Epithelial cell of proximal tubule (primary cell): ENCODE measurements at places on chromosomes 16 and 17.

GRCh38 chr16:1127101-1127500, 25.8 kb upstream of the CACNA1H start:
- no peak for DNase-seq

DNA sequence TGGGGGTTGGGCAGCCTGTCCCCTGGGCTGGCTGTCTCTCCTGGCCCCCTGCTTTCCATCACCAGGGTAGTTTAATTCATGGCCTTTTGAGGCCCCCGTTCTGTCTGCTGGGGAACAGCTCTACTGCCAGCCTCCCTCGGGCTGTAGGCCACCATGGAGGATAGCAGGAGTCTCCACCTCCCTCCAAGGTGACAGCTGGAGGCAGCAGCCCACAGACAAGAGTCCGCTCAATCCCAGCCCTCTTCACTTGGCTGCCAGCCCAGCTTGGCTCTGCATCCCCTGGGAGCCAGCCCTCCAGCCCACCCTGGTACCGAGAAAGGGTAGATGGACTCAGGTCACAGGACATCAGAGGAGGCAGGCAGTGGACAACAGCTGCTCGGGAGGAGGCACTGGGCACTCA, 194.6 kb upstream of the SDK2 start:
- no peak for DNase-seq

GRCh38 chr17:60769327-60769726, 91.7 kb downstream of the BCAS3 start:
- no peak for DNase-seq

- no peak for DNase-seq
These were observed 824 bp upstream of the MPP2 start for GRCh38 chr17:43907998-43908721.

DNA sequence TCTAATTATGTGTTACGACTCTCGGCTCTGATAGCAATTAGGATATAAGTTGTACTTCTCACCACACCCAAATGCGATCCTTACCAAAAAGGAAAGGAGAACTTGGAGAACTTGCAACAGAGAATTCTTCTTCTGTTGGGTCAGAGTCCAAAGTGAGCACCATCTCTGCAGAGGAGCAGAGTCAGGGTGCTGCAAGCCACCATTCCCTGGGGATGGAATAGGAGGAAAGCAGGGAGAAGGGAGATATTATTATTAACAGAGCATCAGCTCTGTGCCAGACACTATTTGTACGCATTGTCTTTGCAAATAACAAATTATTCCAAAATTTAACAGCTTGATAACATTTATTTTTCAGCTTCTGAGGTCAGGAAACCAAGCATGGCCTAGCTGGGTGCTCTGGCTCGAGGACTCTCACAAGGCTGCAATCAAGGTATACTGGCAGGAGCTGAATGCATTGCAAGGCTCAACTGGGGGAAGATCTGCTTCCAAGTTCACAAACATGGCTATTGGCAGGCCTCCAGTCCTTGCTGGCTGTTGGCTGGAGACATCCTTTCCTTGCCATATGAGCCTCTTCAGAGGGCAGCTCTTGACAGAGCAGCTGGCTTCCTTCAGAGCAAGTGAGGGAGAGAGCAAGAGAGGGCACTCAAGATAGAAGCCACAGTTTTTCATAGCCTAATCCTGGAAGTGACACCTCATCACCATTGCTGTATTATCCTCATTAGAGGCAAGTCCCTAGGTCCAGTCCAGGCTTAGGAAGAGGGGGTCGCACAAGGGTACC, 296.2 kb upstream of the CDH5 start:
- no peak for DNase-seq

- no peak for DNase-seq
These were observed 86.8 kb downstream of the RPTOR start for GRCh38 chr17:80631142-80632045.

DNA sequence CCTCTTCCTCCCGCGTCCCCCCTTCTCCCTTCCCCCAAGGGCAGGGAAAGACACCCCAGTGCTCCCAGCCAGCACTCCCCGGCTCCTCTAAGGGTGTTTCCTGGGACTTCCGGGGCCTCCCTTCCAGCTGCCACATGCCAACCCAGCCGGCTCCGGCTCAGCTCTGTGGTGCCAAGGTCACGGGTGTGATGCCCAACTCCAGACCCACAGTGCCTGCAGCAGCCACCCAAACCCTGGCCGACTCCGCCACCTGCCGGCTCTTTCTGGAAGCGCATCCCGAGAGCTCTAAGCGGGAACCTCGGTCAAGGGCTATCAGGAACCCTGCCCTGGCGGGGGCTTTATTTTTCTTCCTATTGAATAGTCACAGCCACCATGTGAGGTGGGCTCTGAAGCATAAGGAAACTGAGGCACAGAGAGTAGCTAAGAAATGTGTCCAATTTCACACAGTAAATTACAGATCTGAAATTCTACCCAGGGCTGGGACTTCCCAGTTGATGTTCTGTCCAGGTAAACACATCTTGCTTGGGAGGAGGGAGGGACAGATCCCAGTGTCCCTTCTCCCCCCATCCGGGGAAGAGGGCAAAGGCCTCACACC, 3.3 kb upstream of the PPP1R1B start:
- no peak for DNase-seq
